ENCODE measurements at places on chromosomes 12 and 14.

GRCh38 chr12:108567406-108568337 lies 5.3 kb downstream of the ISCU start:
- no peak for DNase-seq

- DNase-seq, result no peak
Measured at GRCh38 chr14:74022346-74022745, 3.2 kb downstream of the BBOF1 start.

GRCh38 chr12:124509300-124509675 lies 58.1 kb downstream of the NCOR2 start:
- DNase-seq, result no peak

DNA sequence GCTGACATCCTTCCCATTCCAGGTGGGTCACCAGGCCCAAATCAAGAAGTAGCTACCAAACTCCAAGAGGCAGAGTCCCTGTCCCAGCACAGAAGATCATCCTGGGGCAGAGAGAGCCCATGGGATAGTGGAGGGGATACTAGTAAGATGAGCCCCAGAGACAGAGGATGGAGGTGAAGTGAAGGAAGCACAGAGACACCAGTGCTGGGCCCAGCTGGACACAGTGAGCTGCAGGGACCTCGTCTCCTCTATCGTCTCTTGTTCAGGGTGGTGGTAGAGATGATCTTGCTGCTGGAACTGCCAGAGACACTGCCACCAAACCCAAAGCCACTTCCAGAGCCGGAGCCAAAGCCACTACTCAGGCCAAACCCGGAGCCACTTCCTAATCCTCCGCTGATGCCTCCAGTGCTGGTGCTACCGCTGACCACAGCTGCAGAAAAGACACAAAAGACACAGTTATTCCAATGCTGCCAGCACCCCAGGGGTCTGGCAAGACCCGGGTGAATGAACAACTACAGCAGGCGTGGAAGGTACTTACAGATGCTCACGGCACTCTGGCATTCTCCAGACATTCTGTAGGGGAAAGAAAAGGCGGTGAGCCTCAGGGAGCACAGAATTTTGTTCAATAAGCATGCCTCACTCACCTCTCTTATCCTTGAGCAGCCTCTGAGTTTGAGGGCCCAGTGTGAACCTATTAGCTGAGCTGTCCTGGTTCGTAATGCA lies 6.9 kb downstream of the KRT4 start:
- no peak for DNase-seq

GRCh38 chr14:41521891-41522290 lies 84.8 kb upstream of the LRFN5 start:
- no peak for DNase-seq

- DNase-seq, result peak; percentile 91
Measured at GRCh38 chr14:58239244-58240195, 5.1 kb upstream of the PSMA3 start.

DNA sequence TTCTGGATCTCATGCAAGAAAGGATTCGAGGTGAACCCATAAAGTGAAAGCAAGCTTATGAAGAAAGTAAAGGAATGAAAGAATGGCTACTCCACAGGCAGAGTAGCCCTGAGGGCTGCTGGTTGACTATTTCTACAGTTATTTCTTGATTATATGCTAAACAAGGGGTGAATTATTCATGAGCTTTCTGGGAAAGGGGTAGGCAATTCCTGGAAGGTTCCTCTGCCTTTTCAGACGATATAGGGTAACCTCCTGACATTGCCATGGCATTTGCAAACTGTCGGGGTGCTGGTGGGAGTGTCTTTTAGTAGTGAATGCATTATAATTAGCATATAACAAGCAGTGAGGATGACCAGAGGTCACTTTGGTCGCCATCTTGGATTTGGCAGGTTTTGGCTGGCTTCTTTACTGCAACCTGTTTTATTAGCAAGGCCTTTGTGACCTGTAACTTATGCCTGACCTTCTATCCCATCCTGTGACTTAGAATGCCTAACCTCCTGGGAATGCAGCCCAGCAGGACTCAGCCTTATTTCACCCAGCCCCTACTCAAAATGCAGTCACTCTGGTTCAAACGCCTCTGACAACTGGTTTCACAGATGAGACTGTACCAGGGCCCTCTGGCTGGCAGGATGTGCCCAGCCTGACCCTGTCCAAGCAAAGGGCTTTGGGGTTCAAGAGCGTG lies 157.7 kb upstream of the SFSWAP start:
- no peak for DNase-seq

DNA sequence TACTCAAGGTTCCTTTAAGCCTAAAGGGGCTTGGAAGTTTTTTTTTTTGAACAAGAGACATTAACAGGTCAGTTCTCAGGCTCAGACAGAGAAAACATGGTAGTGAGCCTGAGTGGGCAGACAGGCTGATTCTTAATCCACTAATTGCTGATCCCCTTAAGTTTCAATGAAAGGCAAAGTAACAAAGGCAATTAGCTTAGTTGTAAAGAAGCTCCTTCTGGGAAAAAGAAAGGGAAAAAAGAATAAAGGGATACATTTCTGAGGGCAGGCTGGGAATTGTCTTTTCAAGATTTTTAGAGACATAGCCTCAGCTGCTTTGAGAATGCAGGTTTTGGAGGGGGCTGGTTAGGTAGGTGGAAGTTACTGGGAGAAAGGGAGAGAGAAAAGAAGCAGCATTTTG lies 133.8 kb downstream of the CFAP54 start:
- DNase-seq, result no peak

Measured in CD4-positive, alpha-beta T cell treated with Interleukin-17A for 1 hour (primary cell).